ENCODE measurements at places on chromosomes 5 and 9.

DNA sequence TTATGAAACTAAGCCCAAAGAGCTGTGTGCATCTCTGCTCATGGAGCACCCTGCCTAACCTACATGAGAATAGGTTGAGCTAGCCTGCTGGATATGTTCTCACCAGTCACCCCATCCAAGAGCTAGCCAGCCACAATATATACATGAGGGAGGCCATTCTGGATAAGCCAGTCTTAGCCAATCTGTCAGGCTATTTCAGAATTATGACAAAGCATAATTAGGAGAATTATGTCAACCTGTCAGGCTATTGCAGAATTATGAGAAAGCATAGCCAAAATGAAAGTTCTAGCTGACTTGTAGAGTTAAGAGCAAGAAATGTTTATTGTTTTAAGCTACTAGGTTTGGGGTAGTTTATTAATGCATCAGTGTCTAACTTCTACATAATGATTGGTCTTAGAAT, 189.8 kb downstream of the WDR70 start:
- DNase-seq: no peak

DNA sequence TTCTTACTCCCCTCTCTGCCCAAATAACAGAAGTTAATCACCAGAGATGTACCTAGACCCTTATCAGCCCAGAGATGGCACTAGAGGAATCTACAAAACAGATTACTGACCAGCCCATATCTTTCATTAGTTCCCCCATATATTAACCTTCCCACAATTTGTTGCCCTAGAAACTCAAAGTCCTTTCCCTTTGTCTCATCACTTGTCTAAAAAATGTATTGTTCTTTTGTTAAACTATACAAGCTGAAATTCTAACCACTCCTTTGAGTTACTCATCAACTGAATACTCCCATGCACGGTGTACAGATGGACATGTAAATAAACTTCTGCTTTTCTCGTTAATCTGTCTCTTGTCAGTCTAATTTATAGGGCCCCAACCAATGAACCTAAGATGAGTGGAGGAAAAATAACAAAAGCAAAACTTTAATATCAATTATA, 130.9 kb downstream of the CCDC192 start:
- no peak for DNase-seq

DNA sequence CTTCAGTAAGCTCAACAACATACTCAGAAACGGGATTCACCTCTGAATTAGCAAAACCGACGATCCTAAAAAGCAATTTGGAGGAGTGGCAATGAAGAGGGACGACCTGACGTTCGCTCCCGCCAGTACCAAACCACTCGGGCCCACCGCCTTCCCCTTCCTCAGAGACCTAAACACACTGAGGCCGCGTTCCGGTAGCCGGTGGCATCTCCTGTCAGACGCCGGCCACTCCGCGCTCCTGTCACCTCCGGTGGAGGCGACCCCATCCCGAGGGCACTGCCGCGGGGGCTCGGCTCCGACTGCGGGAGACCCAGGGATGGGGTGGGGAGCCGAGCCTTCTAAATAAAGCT, 617 bp downstream of the PPP6C start:
- DNase-seq: peak; percentile 38

DNA sequence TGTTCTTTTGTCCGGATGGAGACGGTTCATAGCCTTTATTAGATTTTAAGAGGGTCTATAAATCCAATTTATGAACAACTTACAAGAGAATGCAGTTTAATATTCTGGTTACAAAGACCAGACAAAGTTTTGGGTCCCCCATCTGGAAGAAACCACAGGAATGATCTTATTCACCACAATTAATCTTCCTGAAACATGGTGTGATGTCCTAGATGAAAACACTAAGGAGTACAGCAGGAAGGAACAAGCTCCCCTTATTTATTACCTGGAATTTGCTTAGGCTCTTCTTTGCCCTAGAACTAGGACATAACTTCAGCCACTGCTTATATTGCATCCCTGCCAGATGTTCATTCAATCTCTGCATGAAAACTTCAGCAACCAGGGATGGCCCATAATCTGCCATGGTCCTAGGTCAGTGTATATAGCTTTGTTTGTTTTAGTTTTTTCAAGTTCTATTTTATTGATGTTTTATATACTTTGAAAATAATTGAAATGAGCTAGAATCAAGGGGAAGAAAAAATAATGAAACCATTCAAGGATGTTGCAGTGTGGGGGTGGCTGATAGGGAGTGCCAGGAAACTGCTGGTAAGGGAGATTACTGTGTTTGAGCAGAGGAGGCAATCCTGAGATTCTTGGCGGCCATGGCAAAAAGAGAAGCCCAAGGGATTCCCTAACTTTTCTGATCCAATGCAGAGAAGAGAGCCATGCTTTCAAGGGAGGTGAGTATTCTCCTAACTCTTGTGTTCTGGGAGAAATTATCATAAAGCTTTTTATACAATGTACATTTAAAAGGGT, 16.8 kb downstream of the TXNDC8 start:
- DNase-seq: no peak

DNA sequence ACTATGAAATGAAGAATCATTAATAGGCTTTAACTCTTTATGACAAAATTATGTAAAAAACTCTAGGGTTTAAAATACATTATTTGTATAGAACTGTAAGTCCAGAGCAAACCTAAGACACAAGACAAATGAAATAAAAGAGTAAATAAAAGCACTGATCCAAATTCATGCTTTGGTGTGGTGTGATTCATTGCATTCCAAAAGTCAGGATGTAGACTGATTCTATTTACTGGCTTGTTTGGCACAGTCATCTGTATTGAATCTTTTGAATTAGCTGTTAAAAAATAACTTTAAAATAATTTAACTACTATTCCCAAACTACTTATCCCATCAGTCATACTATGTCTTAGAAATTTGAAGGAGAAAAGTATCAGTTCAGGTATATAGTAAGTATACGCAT, 31.1 kb downstream of the IL4 start:
- DNase-seq: no peak

- no peak for DNase-seq
Measured at GRCh38 chr5:58940446-58940845, 357.6 kb downstream of the RAB3C start.

- no peak for DNase-seq
Measured at GRCh38 chr5:136076881-136077445, 48.2 kb downstream of the TGFBI start.

DNA sequence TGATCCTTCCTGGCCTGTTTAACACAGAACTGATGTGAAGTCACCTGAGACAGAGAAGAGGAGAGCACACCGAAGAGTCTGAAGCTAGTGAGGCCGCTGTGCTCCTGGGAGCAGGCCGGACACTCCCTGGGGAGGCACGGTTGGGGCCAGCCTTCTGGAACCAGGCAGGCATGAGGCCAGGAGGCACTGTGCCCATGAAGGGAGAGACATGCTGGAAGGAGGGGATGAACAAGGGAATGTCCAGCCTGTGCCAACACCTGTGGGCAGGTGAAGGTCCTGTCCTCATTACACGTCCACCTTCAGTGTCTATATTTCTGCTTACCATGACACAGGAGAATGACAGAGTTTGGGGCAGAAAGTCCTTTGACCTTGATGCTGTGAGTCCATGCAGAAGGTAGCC, 183.8 kb upstream of the S1PR3 start:
- no peak for DNase-seq

DNA sequence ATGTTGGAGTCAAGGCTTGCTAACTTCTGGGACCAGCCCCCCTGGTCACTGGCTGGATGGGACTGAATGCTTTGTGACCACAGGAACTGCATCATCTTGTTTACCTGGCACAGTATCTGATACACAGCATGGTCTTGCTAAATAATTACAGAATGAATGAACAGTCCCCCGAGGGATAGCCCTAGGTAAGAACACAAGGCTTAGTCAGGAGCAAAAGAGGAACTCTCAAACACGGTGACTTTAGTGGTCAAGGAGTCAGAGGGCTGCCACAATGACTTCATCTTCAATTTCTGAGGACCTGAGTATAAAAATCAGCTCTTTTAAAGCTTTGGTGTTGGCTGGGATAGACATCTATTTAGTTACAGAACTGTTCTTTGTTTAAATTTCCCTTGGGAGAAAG, 15.1 kb upstream of the CXCL14 start:
- DNase-seq: no peak

DNA sequence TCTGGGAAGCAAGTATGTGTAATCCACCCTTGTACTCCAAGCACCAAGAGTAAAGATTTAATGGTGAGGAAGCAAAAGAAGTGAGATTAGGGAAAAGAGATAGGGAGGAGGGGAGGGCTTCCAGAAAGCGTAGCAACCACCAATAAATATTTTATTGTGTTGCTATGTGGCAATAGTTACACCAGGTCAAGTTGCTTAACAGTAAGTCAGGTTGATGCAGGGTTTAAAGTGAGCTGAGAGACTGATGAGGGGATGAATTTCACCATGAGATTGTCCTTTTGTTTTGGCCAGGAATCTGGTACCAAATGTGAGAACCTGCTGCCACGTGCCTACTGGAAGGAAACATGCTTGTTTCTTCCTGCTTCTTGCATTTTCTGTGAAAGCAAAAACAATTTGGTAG, 62.7 kb downstream of the PCSK5 start:
- no peak for DNase-seq

- no peak for DNase-seq
Measured at GRCh38 chr9:14831661-14832060, 78.6 kb downstream of the FREM1 start.

DNA sequence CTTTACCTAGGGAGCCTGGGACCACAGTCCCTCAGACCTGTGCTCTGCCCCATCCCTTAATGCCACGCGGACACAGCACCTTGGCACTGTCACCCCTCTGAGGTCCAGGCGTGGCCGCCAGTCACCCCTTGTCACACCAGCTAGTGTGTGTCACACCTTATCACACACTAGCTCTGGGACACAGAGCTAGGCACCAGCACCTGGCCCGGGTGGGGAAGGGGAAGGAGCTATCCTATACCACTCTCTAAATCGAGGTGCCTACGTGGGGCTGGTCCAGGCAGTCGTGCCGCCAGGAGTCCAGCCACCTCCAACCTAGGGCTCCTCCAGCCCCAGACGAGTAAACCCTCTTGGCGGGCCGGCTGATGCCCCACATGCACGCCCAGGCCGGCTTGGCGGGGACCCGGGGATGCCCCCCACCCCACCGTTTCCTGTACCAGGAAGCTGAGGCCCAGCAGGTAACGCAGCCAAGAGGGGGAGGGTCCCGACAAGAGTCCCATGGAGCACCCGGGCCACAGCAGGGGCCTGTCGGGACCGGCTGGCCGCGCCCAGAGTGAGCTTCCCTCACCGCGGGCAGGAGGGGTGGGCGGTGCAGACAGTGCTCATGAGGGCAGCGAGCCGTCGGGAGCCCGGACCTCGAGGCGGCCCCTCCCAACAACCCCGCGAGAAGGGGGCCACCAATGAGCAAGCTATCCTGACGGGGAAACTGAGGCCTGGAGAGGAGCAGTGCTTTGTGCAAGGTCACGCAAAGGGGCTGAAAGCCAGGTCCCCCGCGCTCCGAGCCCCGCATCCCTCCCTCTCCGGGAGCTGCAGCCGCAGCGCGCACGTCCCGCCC, 550 bp downstream of the CORO2A start:
- DNase-seq: peak; percentile 23

DNA sequence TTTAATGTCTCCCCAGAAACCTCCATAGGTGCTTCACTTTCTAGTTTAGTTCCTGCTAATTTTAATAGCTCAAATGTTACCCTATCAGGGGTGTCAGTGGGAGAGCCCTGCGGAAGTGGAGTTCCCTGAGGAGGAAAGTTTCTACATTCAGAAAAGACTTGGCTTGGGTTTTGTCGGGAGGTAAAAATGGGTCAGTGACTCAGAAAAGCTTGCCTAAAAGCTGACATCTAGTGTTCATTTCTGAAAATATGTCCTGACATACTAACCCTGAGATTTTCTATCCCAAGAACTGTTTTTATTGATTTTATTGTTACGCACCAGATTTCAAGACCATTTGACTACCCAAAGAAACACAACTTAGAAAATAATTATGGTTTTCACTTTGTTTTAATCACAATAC, 40.9 kb upstream of the GLDC start:
- DNase-seq: no peak

DNA sequence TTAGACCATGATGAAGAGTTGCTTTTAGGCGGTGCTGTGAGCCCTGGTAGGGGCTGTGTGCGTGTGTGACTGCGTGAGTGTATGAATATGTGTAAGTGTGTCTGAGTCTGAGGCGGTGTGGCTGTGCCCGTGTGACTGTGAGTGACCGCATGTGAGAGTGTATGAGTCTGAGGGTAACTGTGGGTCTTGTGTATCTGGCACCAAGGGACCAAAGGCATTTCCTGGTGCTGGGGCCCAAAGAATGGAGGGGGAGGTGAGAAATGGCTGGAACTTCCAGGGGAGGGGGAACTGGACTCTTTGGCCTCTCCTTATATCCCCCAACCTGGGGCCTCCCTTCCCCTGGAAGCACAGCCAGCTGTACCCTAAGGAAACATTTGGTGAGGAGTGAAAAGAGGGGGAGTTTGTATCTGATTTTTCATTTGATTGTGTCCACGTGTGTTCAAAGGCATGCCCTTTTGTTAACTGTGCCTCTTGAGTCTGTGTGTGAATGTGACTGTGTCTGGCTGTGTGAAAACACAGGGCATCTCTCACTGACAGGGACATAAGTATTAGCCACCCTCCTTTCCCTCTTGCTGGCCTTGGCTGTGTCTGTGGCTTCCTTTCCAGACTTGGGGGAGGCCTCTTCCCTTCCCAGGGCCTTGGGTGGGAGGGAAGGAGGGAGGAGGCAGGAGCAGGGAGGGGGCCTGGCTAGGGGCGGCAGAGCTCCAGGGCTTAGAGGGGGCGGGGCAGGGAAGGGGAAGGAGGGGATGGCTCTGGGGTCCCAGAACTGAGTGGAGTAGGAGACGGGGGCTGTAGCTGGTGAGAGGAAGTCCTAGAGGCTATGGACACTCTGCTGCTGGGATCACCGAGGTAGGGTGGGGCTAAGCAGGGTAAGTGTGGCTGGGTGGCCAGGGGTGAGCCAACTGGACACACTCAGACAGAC, 1.4 kb downstream of the IL11RA start:
- no peak for DNase-seq

- no peak for DNase-seq
Measured at GRCh38 chr9:30982301-30982700, 1402.1 kb upstream of the ACO1 start.

GRCh38 chr9:5642170-5642569, 13.3 kb downstream of the RIC1 start:
- DNase-seq: no peak

DNA sequence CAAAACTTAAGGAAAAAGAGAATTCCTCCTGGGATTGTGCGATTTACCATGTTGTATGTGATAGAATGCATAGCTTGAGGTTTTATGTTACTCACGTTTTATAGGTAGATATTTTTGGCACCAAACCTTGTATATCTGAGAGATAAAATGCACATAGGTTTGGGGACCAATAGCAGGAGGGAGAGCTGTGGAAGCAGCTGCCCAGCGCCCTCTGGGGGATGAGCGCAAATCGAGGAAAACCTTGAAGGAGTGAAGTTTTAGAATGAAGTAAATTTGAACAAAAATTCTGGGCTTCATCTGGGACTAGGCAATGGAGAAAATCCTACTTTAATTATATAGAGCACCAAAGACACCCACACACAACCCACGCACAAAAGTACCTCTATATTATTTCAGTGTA, 197.0 kb downstream of the ADCY2 start:
- no peak for DNase-seq

- DNase-seq: no peak
Measured at GRCh38 chr5:62362701-62363100, 41.0 kb downstream of the DIMT1 start.
